ENCODE measurements at places on chromosomes 3 and 15.
A peak's percentile ranks its signal among the peaks of the same experiment; 100 is the strongest.

- peak; percentile 96 for DNase-seq
These were observed at the start of gene ULK3 for GRCh38 chr15:74842581-74843444. TSS of gene ULK3 (minus strand) at chr15:74843156. CDS start at chr15:74843105, 51 bp downstream.

DNA sequence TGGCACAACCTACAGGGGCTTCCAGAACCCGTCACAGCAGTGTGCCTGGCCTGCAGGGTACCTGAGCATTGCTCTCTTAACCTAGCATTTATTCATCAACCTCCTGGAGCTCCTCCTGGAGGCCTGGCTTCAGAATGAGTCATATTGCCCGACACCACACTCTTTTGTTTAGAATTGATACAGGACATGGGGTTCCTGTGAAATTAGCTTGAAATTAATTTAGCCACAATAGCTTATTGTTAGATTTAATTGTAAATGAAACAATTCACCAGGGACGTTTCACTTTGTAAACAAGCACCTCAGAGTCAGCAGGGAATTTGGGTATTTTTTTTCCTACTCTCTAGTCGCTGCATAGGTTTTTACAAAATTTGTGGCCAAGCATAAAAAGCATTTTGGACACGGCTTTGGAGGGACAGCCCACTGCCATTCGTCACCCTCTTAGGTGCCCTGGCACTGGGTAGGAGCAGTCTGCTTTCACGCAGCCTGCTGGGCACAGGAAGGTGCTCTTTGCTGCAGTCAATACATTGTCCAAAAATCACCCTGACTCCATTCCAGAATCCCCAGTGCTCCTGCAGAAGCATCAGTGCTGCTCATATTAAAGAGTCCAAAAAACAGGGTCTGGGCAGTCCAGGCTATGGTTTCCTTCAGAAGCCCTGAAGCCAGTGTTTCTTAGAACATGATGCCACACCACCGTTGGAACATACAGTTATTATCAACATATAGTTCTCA, 60.8 kb upstream of the MEF2A start:
- DNase-seq: no peak

DNA sequence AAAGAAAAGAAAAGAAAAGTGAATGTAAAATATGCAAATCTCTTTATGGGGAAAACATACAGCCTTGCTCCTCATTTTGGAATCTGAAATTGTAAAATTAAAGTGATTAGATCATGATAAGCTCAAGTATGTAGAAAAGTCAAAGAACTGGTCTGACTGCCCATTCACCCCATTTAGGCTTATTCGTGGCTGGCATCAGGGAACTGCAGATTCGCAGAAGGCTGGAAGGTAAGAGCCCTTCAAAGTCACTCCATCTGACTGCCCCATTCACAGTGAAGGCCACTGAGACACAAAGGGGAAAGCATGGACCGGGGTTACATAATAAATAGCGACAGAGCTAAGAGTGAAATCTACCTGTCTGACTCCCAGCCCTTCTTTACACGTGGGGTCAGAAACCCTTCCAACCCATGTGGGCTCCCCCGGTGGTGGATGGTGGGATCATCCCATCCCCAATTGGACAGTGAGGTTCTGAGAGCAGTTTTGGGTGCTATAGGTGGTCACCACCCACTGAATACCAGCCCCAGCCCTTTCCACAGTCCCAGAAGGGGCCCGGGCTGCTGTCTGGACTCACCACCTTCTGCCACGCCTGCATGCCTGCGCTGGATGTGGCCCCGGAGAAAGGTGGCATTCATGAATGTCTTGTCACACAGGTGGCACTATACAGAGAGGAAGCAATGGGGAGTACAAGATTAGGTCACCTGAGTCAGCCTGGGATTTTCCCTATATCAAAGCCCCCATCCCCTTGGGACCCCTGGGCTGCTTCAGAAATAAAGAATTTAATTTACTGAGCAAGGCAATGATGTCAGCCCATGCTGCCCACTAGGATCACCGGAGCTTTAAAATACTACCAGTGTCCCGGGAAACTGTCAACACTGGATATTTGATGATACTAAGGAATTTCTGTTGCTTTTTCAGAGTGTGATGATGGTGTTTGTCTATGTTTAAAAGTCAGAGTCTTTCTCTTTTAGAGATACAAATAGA, 17.9 kb downstream of the DZIP1L start:
- DNase-seq: no peak

- no peak for DNase-seq
These were observed 349.4 kb upstream of the LRRC3B start for GRCh38 chr3:26273196-26273595.

- no peak for DNase-seq
These were observed 12.0 kb downstream of the SNRK start for GRCh38 chr3:43298292-43298691.

- DNase-seq: no peak
These were observed 11.1 kb downstream of the TNK2 start for GRCh38 chr3:195897081-195897852.

DNA sequence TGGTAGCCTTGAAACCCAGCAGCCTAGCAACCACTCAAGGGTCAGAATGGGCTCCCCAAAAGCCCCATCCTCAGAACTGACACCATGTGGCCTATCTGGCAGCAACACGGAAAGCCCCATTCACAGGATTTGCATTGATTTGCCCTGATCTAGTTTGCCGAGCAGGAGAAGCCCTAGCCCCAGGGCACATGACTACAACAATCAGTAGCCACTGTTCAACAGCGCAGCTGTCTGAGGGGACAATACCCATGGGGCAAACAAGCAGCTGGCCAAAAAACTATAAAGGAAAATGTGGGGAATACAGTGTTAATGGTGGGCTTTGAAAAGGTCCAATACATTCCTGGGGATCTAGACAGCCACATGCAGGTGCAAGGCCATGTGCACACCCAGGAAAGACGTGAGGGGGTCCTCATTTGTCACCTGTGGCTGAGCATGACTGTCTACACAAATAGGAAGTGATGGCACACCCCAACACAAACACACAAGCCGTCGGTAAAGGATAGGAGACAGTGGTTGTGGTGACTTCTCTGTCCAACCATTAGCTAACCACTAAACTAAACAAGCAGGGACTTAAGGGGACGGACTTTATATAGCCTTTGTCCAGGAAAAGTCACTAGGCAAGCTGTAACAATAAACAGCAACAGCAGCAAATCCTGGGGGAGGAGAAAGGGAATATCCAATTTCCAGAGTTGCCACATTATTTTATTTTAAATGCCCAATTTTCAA, 113.7 kb downstream of the LRIG1 start:
- DNase-seq: no peak

- DNase-seq: no peak
These were observed 990.4 kb downstream of the GBE1 start for GRCh38 chr3:80771085-80771484.

GRCh38 chr15:98803228-98804056, 155.1 kb downstream of the IGF1R start:
- no peak for DNase-seq

- DNase-seq: no peak
These were observed 70.2 kb downstream of the APBA2 start for GRCh38 chr15:28955993-28956421.

All from suppressor macrophage treated with lipopolysaccharide for 4 hours (primary cell).